ENCODE measurements at places on chromosomes 5 and 9.

DNA sequence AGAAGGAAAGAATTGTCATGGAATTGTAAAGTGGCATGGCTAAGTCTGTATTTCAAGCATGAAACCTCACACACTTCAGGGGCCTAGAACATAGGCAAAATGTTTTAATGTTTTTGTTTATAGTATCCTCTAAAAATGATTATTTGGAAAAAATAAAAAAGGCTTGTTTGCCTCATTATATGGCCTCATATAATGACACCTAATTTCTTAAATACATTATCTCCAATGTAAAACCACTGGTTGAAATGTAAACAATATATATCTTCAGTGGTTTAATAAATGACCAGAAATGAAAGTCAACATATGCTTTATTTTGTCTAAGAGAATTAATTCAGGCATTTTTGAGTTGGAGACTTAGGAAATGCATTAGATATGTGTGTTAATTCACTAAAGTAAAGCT is 1736.6 kb downstream of the EFNA5 start:
- DNase-seq: no peak

GRCh38 chr5:149215478-149216090 is 56.1 kb upstream of the AFAP1L1 start:
- no peak for DNase-seq

DNA sequence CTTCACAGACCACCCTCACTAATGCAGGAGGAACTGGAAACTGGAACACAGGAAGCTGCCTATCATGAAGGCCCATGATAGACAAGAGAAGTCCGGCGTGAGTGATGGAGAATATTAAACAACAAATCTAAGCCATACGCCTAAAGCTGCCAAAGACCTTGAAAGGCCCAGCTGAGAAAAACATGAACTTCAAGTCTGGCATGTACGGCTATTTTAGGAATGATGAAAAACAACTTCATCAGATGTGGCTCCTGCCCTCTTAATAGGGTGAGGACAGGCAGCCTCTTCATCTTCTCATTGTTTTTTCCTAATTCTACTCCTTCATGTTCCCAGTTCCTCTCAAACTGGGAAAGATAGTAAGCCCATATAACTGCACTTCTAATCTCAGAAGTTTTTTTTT is 20.3 kb downstream of the FBP1 start:
- no peak for DNase-seq

- DNase-seq: no peak
These were observed 302.1 kb downstream of the NR2F1-AS1 start for GRCh38 chr5:93278896-93279295.

DNA sequence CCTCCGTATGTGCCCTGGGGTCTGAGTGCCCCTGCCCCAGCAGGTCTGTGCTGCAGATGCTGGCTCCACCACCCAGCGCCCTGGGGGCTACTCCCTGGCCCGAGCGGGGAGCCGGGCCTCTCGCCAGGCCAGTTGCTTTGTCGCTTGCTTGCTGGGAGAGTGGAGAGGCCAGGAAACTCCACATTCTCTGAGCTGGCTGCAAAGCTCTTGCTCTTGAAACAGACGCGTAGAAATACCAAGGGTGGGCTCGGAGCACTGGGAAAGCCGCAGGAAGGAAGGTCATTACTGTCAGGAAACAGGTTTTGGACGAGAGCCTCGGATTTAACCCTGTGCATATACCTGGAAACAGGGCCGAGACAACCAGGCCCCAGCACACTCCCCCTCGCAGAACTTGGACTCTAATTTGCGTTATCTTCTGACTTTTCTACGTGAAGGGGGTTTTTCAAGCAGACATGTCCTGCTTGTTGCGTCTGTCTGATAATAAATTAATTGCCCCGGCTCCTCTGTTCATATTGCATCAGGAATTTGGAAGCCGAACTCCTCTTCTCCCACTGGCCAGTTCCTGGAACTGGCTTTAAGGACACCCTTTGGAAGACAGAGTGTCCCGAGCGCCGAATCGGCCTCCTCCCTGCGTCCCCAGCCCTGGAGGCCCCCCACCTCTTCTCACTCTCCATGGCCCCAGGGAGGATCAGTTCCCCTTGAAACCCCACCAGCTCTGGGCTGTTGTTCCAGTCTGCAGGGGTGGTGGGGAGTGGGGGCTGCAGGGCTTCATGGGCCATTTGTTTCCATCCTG is 11.2 kb downstream of the ADAMTSL2 start:
- DNase-seq: no peak

- DNase-seq: no peak
These were observed 95.4 kb upstream of the DAB2 start for GRCh38 chr5:39520232-39520572.

DNA sequence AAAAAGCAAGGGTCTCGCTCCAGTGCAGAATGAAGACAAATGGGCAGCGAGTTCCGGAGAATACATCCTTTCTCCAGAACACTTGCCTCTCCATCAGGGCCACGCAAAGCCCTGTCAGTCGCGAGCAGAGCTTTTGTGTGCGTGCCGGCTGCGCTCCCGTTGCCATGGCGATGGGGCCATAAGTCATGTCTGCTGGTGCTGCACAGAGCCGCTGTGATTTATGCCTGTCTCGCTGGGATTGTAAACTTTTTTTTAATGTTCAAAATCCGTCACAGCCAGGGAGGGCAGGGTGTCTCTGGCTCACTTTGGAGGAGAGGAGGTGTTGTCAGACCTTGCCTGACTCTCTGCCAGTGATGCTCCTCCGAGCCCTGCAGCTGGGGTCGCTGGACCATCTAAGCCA is 272.7 kb downstream of the TRIM32 start:
- no peak for DNase-seq

GRCh38 chr9:37905131-37905505 is 1.2 kb upstream of the SLC25A51 start:
- no peak for DNase-seq

DNA sequence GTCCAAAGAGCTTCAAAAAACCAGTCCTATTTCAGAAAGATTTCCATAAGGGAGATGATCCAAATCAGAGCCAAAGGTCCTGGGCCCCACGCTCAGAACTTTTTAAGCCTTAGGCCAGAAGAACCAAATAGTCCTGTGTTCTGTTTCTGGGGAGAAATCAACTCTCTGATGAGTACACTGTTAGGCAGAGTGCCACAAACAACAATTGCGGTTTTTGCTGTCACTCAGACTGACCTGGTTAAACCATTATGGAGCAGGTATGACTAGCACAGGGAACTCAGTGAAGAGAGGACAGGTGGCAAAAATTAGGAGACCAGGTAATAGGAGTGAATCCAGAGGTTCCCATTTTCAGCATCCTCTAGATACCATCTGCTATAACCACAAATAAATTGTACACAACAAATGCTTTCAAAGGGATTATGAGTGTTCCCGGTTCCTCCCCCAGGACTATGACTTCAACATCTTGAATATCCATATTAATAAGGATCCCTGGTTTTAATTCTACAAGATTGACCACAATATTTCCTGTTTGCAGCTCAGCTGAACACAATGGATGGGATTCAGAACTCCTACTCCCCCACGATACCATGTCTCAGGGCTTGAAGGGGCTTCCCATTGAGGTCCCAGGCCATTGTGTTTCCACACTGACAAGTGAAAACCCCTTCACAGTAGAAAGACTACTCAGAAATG is 52.1 kb upstream of the FREM1 start:
- no peak for DNase-seq

DNA sequence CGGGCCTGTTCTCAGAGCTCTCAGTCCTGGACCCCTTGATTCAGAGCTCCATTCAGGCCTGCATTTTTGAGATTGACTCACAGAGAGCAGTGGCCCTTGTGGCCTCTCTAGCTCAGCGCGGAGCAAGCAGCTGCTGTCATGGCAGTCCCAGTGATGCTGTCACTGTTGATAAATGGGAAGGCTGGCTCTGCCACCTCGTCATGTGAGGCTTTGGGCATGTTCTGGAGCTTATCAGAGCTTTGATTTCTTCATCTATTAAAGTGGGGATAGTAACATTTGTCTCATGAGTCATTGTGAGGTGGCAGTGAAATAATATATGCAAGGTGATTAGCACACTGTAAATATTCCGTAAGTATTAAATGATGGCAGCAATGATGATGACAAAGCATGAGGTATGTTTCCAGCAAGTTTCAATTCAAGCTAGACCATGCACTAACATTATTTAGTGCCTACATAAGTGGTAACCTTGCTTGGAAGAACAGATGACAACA is 126.4 kb upstream of the CXCL14 start:
- no peak for DNase-seq

DNA sequence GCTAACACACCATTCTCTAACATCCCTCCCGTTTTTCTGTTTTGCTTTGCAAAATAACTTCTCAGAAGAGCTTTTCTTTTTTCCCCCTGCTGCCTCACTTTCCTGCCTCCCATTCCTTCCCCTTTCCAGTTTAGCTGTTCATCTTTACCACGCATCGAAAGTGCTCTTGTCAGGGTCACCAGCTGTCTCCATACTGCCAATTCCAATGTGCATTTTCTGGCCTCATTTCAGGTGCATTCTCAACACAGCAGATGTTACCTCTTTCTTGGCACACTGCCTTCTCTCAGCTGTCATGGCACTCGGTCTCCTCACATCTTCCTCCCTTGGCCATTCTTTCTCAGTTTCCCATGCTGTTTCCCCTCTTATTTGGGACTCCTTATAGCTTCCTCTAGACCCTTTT is 9.5 kb downstream of the ARSK start:
- no peak for DNase-seq

DNA sequence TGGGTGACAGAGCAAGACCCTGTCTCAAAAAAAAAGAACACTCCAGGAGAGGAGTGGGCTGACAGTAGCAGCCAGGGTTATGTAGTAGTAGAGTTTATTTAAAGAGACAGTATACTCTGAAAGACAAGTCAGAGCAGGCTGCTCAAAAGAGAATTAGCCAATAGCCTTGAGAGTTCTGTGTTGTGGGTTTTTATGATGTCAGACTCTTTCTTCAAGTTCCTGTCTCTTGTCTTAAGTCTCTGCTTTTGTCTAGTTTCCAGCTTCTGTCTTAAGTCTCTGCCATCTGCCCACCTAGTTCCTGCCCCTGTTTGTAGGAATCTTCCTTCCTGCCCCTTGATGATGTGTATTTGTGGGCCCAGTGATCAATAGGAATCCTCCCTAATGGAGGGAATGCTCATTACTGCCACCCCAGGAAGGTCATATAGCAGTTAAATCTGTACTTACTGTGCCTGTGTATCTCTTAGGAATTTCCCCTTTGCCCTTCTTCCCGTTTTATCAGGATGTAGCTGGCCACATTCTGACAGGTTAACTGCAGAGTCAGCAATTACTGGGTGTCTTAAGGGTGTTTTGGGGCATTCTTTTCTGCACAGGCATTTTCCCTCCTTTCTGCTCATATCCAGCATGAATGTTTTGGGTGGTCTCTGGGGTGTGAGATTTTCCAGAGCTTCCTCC is 580.5 kb upstream of the SGCD start:
- DNase-seq: no peak

- no peak for DNase-seq
These were observed 806.9 kb upstream of the CDH9 start for GRCh38 chr5:27845248-27845647.

DNA sequence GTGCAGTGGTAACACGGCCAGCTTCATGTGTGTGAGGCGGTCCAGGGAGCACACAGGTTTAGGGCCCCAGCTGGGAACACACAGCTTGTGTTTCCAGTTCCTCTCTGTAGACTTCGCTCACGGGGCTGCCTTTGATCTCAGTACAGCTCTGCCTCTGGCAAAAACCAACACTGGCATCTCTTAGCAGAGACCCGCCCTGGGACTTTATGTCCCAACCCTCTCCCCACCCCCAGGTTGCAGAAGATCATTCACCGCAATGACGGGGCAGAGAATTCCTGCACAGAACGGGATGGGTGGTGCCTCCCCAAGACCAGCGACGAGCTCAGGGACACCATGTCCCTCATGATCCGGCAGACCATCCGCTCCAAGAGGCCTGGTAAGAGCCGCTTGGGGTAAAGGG is 5.2 kb upstream of the CEL start:
- DNase-seq: no peak

- DNase-seq: no peak
These were observed 90.8 kb upstream of the NEURL1B start for GRCh38 chr5:172550096-172550765.
